ENCODE measurements at places on chromosomes 7 and 10.

DNA sequence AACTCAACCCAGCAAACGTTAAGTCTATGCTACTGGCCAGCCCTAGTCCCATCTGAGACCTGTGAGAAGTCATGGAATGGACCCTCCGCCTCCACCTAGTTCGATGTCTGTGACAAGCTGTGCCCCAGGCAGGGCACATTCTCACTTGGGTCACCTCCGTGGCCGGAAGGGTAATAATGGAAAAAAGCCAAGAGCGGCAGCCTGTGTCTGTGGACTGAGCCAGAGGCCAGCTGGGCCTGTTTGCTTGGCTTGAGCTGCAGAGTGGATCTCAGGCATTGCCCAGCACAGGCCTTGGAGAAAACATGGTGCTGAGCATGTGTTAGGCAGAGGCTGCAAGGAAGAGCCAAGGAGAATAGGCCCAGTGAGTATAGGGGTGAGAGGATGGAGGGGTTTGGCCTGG, 97.8 kb downstream of the GALNT17 start:
- no peak for DNase-seq

- no peak for DNase-seq
These were observed 20.3 kb upstream of the CPXM2 start for GRCh38 chr10:123911866-123912265.

- DNase-seq = peak; percentile 65
These were observed 2.2 kb downstream of the GSAP start for GRCh38 chr7:77413861-77414424.

DNA sequence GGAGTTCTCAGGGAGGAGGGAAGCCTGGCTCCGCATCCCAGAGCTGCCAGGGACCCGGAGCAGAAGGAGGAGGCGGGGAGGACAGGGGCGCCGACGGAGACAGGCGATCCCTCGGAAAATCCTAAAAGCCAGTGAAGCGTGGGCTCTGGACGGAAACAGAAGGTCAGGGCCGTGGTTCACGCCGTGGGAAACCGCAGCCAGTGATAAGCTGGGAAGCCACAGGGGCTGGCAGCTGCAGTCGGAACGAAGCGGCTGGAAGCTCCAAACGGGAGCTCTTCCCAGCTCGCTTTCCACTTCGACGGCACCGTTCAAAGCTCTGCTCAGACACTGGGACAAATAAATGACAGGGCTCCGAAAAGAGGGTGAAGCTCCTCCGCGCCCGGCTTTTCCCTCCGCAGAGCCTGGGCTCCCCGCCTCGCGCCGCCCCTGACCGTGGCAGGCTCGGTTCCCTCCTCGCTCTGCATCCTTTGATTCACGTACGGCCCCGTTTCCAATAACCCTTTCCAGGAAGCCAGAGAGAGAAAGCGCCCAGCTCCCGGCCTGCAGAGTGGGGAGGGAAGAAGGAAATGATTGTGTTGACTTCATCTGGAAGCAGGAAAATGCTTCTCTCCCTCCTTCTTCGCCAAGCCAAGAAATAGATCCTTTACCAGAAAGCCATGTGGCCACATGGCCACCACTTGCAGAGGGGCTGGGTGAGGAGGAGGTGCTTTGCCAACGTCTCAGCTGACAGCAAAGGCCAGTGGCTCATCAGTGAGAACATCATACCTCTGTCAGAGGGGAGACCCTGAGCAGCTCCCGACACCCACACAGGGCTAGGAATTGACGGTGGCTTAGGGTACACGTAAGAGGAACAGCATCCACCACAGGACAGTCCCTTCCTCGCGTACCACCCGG, 57.4 kb downstream of the ADRB1 start:
- peak; percentile 58 for DNase-seq

DNA sequence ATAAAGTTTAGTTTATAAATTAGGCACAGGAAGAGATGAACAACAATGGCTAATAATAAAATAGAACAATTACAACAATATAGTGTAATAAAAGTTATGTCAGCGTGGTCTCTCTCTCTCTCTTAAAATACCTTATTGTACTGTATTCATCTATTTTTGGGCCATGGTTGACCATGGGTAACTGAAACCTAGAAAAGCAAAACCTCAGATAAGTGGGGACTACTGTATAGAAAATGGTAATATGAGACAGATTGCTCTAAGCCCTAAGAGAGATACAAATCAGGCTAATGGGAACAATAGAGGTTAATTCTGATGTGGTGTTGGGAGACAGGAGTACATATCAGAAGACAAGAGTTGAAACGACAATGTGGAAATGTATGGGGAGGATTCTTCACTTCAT, 86.2 kb downstream of the ZNF365 start:
- DNase-seq = no peak

GRCh38 chr10:3099291-3100092, 32.1 kb downstream of the PFKP start:
- DNase-seq = peak; percentile 95

GRCh38 chr7:148729984-148730733, 31.5 kb downstream of the CUL1 start:
- peak; percentile 34 for DNase-seq

DNA sequence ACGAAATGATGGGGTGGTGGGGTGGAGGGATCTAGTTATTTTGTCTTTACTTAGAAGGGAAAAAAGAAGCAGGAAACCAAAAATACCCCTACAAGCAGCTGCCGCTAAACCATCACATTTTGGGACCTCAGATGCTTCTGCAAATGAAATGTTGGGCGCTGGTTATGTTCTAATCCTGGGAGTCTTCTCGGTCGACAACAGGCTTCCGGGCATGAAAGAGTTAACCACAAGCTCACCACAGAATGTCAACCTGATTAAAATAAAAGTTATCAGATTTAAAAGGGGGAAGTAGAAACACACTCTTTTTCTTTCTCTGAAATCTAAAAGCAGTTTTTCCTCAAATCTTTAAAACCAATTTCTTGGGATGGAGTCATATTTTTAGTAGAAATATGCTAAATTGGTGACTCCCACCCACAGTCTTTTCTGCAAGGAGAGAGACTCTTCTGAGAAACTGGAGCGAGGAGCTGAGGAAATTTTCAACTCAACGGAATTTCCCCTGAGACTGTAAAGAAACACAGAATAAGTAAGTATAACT, 16.8 kb downstream of the IL2RA start:
- no peak for DNase-seq

DNA sequence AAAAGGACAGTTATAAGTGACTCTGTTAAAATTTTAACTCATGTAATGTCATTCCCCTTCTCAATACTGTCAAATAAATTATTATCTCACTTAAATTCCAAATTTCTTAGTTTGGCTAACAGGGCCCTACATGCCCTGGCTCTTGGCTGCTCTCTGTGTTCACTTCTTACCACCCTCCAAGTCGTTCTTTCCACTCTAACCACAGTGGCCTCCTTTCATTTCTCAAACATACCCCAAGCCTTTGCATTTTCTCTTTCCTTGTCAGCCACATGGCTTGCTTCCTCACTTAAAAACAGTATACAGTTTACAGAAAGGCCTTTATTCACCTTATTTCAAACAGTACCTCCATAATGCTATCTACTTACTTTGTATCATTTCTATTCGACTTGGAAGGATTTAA, 737.1 kb upstream of the ZWINT start:
- DNase-seq = no peak

DNA sequence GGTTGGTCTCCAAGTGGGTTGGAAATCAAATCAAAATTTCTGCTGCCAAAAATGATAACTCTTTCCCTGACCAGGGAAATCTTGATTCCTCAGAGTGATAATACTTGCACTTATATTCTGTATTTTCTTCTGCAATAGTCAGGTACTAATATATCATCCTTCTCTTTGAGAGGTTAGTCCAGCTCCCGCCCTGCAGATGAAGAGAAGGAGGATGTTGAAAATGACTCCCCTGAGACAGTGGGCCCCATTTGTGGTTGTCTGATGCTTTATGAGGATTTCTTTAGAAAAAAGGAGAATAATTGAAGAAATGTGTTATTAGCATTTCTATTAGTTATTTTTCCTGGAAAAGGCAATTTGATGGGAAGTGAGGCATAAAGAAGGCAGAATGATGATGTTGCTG, 213.0 kb downstream of the SEC23IP start:
- no peak for DNase-seq

DNA sequence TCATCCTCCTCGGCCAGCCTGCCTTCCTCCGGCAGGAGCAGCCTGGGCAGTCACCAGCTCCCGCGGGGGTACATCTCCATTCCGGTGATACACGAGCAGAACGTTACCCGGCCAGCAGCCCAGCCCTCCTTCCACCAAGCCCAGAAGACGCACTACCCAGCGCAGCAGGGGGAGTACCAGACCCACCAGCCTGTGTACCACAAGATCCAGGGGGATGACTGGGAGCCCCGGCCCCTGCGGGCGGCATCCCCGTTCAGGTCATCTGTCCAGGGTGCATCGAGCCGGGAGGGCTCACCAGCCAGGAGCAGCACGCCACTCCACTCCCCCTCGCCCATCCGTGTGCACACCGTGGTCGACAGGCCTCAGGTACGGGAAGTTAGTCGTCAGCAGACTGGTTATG, 21.1 kb downstream of the BAG3 start:
- no peak for DNase-seq

DNA sequence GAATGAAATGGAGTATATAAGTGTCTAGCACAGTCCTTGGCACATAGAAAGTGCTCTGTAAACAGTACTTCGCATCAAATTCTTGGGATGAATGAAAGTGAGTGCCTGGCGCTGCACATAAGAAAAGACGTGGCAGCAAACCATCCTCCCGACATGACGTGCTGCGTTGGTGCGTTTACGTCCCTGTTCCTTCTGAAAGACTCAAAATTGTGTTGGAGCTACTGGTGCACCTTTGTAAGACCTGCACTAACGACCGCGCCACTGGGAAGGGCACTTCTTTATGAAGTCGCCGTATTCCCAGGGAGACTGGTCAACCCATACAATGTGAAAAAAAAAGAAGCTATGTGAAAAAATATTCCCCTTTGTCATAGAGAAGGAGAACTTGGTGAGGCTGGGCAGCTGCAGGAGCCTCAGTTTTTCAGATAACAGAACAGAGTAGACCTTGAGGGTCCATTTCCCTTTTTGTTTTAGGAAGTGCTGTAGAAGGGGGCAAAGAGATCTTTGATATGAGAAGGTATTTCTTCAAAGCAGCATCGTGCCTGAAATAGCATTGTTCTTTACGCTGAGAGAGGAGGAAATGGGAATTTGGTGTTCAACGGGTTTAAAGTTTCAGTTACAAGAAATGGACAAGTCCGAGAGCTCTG, 91.7 kb downstream of the PTPRE start:
- DNase-seq = no peak

- no peak for DNase-seq
These were observed 451.5 kb downstream of the GLRX3 start for GRCh38 chr10:130587718-130588117.

GRCh38 chr7:2494191-2495130, 18.3 kb upstream of the GRIFIN start:
- DNase-seq = no peak

- peak; percentile 41 for DNase-seq
These were observed 319.0 kb upstream of the NPSR1 start for GRCh38 chr7:34338961-34339526.

GRCh38 chr7:100111914-100112313, 7.2 kb downstream of the TAF6 start:
- DNase-seq = no peak

DNA sequence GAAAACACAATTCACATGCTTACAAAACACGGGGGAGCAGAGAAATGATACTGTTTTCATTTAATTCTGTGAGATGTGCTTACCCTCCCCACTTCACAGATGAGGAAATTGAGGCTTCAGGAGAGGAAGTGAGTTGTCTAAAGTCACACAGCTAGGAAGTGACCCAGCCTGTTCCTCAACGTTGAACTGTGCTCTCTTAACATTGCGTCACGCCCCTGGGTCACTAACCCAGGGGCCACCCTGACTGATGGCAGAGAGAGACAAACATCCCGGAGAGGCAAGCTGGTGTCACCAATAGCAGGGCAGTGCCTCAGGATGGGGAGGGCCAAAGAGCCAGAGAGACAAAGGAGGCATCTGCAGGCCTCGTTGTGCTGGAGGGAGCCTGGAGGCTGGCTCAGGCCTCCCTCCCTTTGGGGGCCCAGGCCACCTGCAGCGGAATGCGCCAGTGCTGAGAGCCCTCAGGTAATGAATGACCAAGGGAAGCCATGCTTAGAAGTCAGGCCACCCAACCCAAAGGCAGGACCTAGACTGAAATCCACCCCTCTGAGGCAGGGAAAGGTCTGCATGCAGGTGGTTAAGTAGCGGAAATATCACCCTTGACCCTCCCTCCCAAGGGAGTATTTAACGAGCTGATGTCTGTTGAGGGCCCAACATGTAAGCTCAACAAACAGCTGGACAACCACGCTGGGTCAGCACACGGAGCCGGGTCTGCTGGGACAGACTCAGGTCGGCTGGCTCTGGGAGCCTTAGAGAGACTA, 81.3 kb downstream of the C10orf105 start:
- no peak for DNase-seq

- peak; percentile 84 for DNase-seq
These were observed 221.7 kb upstream of the LYZL1 start for GRCh38 chr10:29067161-29067560.

DNA sequence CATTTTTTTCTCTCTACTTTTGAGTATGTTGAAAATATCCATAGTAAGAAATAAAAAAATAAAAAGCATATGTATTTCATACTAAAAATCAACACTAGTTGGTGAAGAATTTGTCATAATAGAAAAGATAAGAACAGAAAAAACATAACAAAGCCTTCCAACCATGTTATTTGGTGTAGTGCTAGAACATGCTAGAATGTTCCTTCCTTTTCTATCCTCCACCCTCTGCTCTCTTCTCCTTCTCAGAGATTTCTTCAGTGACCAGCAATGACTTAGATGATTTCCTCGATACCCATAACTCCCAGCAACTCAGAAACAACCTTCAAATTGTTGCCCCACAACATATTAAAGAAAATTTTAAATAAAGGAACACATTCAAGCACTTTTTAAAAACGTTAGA, 2.6 kb downstream of the ZC3HAV1 start:
- no peak for DNase-seq

- no peak for DNase-seq
These were observed 187.5 kb upstream of the AOAH start for GRCh38 chr7:36911788-36912187.

DNA sequence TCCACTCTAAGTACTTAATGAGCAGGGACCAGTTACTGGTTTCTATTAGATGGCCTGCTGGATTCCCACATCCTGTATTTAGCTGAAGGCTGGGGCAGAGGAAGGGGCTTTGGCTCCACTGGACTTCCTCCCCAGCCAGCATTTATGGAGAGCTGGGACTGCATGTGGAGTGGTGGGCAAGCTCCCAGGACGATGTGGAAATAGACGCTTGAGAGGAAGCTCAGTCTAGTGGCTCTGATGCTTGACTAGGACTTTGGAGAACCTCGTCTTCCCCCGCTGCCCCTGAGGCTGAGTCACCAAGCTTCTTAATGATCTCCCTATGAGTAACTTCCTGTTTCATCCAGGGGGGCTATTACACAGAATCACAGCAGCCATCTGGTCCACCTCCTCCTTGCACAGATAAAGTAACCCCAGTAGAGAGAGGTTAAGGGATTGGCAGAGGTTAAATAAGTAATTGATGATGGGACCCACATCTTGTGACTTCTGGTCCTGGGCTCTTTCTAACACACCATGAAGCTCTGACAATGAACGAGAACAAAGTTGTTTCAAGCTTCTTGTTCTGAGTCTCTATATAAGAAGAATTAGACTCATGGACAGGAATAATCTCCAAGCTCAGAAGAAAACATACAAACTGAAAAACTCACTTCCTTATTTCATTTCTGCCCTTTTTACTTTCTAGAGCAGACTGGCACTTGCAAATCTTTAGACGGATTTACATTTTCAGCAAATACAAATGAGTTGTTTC, 126.2 kb downstream of the PRPF18 start:
- peak; percentile 98 for DNase-seq

GRCh38 chr7:158388928-158389327, 198.7 kb downstream of the PTPRN2 start:
- no peak for DNase-seq
